ENCODE measurements at places on chromosomes 2 and 18.

- peaks cover 12% of the 10 kb centered on the region for H3K4me1 ChIP-seq
- peak overlapping the region; percentile 86 for H3K27ac ChIP-seq
- peaks cover 8% of the 10 kb centered on the region for H3K36me3 ChIP-seq
- no peaks in the 10 kb centered on the region for H3K27me3 ChIP-seq
- H3K4me3 ChIP-seq = no peak overlapping the region
Measured at GRCh38 chr2:25251422-25252273, 83.3 kb upstream of the POMC start.

- no peak overlapping the region for H3K4me3 ChIP-seq
- H3K27ac ChIP-seq = no peak overlapping the region
- H3K4me1 ChIP-seq = no peaks in the 10 kb centered on the region
- H3K27me3 ChIP-seq = no peaks in the 10 kb centered on the region
- no peak for DNase-seq
Measured at GRCh38 chr2:215383652-215384279, 52.1 kb downstream of the FN1 start.

GRCh38 chr2:233273120-233273519, 21.6 kb downstream of the ATG16L1 start:
- no peak overlapping the region for H3K4me3 ChIP-seq
- no peak overlapping the region for H3K27ac ChIP-seq
- no peaks in the 10 kb centered on the region for H3K27me3 ChIP-seq
- H3K4me1 ChIP-seq = peaks cover 20% of the 10 kb centered on the region
- DNase-seq = no peak

- peak within 1 kb of the TSS; percentile 8 for H3K4me3 ChIP-seq
- H3K36me3 ChIP-seq = no peaks in the 10 kb centered on the region
Measured at GRCh38 chr2:86790676-86791572, at the start of gene CD8A. Gene CD8A (minus strand): TSS chr2:86790913. CDS start chr2:86790825, 88 bp downstream.

- no peaks in the 10 kb centered on the region for H3K36me3 ChIP-seq
- no peaks in the 10 kb centered on the region for H3K27me3 ChIP-seq
- no peaks in the 10 kb centered on the region for H3K4me1 ChIP-seq
- no peak overlapping the region for H3K4me3 ChIP-seq
- H3K27ac ChIP-seq = no peak overlapping the region
- no peak for DNase-seq
Measured at GRCh38 chr2:68052717-68053422, 9.9 kb downstream of the C1D start.

DNA sequence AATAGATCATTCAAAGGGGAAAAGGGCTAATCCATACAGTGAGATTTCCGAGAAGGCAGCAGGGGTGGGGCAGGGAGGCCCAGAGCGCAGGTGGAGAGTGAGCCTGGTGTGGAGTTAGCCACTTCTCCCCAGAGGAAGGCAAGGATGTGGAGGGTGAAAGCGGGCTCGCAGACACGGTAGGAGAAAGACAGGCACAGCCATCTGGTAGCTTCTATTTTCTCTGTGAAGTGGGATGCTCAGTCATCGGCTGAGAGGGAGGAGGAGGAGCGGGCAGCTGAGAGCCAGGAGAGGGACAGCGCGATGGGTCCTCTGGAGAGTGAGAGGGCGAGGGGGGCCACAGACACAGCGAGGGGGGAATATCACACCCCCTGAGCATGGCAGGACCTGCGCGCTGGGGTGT, 153.3 kb upstream of the NDUFV2 start:
- DNase-seq = no peak
- no peaks in the 10 kb centered on the region for H3K36me3 ChIP-seq
- H3K4me3 ChIP-seq = no peak overlapping the region

DNA sequence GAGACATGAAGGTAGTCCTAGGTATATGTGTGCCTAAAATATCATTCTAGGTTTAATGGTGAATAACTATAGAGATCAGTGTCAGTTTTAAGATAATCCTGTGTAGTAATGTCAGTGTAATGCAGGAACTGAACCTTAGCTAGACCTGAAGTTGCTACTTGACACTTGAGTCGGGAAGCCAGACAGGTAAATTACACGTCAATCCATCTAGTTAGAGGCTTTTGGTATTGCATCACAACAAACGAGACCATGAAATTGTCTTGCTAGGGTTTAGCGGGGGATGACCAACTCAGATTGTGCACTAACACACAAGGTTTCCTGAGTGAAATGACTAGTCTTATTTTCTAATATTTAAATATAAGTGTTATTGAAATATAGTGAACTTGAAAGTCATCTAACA, 2.0 kb downstream of the YPEL5 start:
- peaks cover 35% of the 10 kb centered on the region for H3K4me1 ChIP-seq
- H3K36me3 ChIP-seq = no peaks in the 10 kb centered on the region
- DNase-seq = no peak

DNA sequence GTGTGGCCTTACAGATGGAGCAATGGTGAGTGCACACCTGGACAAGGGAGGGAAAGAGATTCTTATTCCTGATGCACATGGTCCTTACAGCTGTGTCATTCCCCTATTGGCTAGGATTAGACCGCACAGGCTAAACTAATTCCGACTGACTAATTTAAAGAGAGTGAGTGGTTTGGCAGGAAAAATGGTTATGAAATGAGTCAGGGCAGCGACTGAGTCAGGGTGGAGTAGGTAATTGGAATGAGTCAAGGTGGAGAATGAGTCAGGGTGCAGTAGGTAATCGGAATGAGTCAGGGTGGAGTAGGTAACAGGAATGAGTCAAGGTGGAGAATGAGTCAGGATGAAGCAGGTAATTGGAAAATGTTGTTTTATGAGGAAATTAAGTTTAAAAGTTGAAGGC, 1353.7 kb upstream of the LRRTM1 start:
- H3K4me1 ChIP-seq = no peaks in the 10 kb centered on the region
- H3K27ac ChIP-seq = no peak overlapping the region
- no peaks in the 10 kb centered on the region for H3K27me3 ChIP-seq
- no peak overlapping the region for H3K4me3 ChIP-seq
- no peak for DNase-seq
- H3K36me3 ChIP-seq = no peaks in the 10 kb centered on the region

- H3K4me3 ChIP-seq = no peak overlapping the region
- H3K27ac ChIP-seq = no peak overlapping the region
- no peaks in the 10 kb centered on the region for H3K4me1 ChIP-seq
- DNase-seq = no peak
- H3K36me3 ChIP-seq = no peaks in the 10 kb centered on the region
Measured at GRCh38 chr18:11106894-11107293, 42.5 kb downstream of the PIEZO2 start.

GRCh38 chr2:133801946-133802345, 233.7 kb upstream of the NCKAP5 start:
- no peaks in the 10 kb centered on the region for H3K4me1 ChIP-seq
- no peaks in the 10 kb centered on the region for H3K36me3 ChIP-seq
- no peak overlapping the region for H3K4me3 ChIP-seq
- no peaks in the 10 kb centered on the region for H3K27me3 ChIP-seq
- no peak overlapping the region for H3K27ac ChIP-seq

DNA sequence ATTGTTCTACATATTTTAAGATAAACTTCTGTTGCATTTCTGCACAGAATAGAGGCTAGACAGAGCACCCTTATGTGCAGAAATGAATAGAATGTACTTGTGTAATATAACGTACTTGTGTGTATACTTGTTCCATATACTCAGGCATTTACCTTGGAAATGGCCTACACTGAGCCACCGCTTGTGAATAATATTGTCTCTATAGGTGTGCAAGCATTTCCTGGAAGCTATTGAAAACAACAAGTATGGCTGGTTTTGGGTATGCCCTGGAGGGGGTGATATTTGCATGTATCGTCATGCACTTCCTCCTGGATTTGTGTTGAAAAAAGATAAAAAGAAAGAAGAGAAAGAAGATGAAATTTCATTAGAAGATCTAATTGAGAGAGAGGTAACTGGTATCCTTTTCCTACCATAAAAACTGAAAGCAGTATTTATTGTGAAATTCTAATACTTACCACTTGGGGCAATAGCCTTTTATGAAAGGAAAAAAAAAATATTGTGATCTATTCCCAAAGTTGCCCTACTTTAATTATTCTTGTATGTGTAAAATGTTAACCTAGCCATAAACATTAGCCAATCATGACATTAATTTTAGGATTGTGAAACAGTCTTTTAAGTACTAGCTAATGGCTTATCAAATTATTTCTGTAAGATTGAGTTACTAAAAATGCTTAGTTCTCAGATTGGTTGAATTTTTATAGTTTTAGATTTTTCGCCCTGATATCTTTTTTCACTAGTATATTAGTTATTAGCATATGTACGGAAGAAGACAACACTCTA, 18.0 kb downstream of the ZC3H15 start:
- no peak overlapping the region for H3K27ac ChIP-seq
- H3K27me3 ChIP-seq = no peaks in the 10 kb centered on the region
- H3K4me3 ChIP-seq = no peak overlapping the region
- DNase-seq = no peak
- H3K36me3 ChIP-seq = no peaks in the 10 kb centered on the region

DNA sequence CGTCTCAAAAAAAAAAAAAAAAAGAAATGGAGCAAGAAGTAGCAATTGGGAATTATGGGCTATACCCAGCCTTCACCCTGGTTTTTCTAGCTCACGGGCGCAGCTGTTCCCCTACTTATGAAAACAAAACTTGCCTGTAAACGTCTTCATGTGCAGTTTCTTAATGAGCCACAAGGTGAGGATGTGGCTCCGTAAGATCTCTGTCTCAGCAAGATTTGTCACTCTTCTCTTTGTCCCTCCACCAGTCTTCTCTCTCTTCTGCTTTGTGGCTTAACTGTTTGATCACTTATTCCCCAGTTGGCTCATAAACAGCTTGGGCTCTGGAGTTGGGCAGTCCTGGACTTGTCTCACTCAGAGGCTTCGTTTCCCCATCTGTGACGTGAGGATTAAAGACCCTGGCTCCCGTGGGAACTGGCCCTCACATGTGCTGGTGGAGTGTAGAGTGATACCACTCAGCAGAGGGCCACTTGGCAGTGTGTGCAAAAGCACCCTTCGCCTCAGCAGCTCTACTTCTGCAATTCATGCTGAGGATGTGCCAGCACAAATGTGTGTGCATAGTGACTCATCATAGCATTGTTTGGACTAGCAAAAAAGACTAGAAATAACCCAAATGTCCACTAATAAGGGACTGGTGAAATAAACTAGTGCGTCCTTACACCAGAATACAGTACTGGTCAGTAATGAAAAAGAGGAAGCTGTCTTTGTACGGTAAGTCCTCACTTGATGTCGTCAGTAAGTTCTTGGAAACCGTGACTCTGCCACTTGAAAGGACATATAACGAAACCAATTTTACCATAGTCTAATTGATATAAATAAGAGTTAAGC, 8.7 kb downstream of the CEP68 start:
- DNase-seq = peak; percentile 86
- H3K27me3 ChIP-seq = no peaks in the 10 kb centered on the region
- peaks cover 36% of the 10 kb centered on the region for H3K4me1 ChIP-seq
- H3K27ac ChIP-seq = peak overlapping the region; percentile 80

DNA sequence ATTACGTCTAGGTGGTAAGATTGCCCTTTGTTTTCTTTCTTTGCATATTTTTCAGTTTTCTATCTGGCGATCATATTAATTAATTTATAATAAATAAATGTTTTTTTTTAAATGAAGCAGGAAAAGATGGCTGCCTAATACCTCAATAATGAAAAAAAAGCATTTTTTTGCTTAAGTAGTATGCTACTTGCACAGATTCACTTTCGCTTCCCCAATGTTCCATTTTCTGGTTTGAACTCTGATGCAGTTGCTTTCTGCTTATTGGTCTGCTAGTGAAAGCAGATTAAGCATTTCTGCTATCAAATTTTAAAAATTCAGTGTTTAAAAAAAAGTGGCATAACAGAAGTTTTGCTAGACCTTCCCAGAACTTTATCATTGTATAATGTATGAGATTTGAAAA, 11.9 kb upstream of the TMEM182 start:
- no peak for DNase-seq
- no peak overlapping the region for H3K4me3 ChIP-seq
- H3K27me3 ChIP-seq = no peaks in the 10 kb centered on the region
- H3K4me1 ChIP-seq = no peaks in the 10 kb centered on the region
- no peaks in the 10 kb centered on the region for H3K36me3 ChIP-seq

DNA sequence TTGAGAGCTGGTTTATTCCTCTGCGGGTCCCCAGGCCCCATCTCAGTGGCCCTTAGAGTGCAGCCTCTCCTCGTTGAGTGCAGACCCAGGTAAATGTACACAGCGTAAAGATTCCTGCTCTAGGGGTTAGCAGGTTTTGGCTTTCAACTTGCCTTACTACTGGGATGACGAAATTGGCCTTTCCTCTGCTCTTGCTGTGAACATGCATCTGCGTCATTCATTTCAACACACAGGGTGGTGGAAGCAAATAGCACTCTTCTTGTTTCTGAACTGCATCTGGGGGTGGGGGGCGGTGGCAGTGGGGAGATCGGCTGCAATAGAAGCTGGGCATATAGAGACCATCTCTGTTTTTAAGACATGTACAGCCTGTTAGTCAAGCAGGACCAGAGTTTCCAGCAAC, 16.5 kb upstream of the SLC16A14 start:
- no peaks in the 10 kb centered on the region for H3K27me3 ChIP-seq
- no peaks in the 10 kb centered on the region for H3K4me1 ChIP-seq
- H3K27ac ChIP-seq = no peak overlapping the region
- no peaks in the 10 kb centered on the region for H3K36me3 ChIP-seq
- no peak overlapping the region for H3K4me3 ChIP-seq
- DNase-seq = no peak
